Stimulated activated CD4-positive, alpha-beta T cell treated with anti-CD3 and anti-CD28 coated beads, Interleukin-1b, Interleukin-23, amount 100 ng/mL, for 1 hour (primary cell): ENCODE measurements at places on chromosomes 11 and 22.

DNA sequence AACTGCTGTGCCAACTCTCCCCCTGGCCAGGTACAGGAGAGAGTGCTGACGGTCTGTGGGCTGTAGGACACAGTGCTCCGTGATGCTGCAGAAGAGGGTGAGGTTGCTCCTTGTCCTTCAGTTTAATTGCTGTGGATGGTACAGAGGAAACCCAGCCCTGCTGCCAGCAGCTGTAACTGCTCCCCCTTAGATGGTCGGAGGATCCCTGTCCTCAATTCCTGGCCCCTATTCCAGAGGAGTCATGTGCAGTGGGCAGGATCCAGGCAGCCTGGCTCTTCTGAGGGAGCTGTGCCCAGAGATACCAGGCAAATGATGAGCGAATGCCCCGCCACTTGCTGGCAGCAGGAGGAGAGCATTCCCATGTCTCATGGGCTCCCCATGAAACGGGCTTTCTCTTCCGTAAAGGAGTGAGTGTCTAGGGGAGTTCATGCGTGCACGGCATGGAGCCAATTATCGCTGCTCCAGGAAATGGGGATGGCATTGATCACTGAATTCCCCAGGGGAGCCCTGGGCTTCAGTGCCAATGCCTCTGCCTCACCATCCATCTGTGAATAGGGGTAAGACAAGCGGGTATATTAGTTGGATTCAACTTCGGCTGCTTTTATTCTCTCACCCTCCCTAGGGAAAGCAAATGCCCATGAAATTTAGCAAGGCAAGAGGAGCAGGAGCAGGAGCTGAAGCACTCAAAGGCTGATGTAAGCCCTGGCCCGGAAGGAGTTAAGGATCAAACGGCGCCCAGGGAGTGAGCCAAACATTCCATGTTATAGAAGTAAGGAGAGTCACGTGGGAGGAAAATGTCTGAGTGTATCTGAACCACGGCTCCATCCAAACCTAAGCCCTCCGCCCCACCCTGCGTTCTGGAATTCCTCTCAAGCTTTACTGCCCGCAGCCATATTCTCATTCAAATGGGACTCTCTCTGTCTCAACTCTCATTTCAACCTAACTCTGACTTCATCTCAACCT lies 51.0 kb upstream of the CSNK2A3 start:
- DNase-seq = no peak

DNA sequence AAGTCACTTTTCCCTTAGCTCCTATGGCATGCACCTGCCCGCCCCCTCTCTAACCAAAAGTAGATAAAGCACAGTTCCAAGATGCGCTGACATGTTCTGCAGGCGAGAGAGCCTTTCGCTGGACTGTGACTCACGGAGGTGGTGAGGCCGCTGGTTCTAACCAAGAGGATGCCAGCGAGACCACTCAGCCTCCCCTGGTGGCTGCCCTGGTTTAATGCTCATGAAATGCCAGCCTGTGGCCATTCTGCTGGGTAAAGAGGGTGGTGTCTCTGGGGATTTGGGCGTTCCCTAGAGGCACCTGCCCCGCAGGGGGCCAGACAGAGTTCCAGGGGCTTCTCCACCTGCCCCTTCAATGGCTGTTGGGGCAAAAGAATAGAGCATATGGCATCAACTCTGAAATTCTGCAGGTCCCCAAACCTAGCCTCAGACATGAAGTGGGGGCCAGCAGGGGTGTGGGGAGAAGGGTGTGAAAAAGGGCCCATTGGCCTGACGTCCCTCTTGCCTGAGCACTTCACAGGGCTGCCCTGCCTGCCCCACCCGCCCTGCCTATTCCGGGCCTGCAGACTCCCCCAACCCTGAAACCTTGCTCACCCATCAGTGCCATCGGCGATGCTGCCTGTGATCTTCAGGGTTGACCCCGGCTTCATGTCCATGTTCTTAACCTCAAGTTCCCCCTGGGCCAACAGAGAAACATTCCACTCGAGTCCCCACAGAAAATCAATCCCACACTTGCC lies 8.5 kb downstream of the LGALS2 start:
- DNase-seq = no peak

- DNase-seq = no peak
These were observed 39.5 kb upstream of the CD44 start for GRCh38 chr11:35099278-35100012.

DNA sequence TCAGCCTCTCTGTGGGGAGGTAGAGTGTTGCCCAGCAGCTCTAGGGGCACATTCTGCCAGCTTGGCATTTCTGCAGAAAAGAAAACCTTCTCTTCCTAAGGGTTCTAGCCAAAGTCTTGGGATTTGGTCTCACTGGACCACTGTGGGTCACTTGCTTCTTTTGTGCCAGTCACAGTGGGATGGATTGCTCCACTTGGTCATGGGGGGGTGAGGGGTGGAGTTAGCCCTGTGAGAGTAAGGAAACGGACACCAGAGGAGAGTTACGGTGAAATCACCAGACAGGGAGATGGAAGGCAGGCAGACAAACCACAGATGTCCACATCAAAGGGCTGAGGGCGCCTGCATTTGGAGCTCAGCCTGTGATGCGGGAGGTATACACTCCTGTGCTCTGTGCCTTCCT lies 10.8 kb downstream of the SGSM1 start:
- DNase-seq = no peak

- no peak for DNase-seq
These were observed 1051.2 kb downstream of the TBC1D22A start for GRCh38 chr22:47813661-47814060.

- no peak for DNase-seq
These were observed 42.4 kb downstream of the PIK3C2A start for GRCh38 chr11:17165247-17165890.
